ENCODE measurements at places on chromosomes 4 and X. TPM values are rescaled to one million over a fixed set of nuclear protein-coding genes. Genes with fewer than 3 reads are reported as not detected.
A peak's percentile ranks its signal among the peaks of the same experiment; 100 is the strongest.

DNA sequence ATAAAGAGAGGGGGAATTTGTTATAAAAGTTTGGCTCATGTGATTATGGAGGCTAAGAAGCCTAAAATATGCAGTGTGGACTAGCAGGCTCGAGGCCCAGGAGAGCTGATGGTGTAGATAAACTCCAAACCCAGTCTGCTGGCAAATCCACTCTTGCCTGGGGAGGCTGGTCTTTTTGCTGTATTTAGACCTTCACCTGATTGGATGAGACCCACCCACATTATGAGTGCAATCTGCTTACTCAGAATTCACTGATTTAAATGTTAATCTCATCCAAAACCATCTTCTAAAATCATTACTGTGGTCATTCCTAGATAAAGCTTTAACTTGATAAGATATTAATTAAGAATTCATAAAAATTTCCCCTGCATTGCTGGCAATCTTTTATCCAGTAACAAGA, 473.2 kb downstream of the TMA16 start:
- no peak overlapping the region for H3K4me3 ChIP-seq
- no peak for DNase-seq
- H3K27ac ChIP-seq = no peak overlapping the region
- peaks cover 2% of the 10 kb centered on the region for H3K4me1 ChIP-seq
- no peaks in the 10 kb centered on the region for H3K36me3 ChIP-seq

GRCh38 chr4:86451560-86452330, 91.9 kb upstream of the MAPK10 start:
- H3K27me3 ChIP-seq = no peaks in the 10 kb centered on the region
- peak overlapping the region; percentile 68 for H3K27ac ChIP-seq
- H3K4me3 ChIP-seq = peak overlapping the region; percentile 3

GRCh38 chr4:171281359-171281758, 531.8 kb upstream of the GALNTL6 start:
- no peak overlapping the region for H3K27ac ChIP-seq
- no peaks in the 10 kb centered on the region for H3K36me3 ChIP-seq
- H3K27me3 ChIP-seq = no peaks in the 10 kb centered on the region
- H3K4me3 ChIP-seq = no peak overlapping the region
- no peaks in the 10 kb centered on the region for H3K4me1 ChIP-seq

DNA sequence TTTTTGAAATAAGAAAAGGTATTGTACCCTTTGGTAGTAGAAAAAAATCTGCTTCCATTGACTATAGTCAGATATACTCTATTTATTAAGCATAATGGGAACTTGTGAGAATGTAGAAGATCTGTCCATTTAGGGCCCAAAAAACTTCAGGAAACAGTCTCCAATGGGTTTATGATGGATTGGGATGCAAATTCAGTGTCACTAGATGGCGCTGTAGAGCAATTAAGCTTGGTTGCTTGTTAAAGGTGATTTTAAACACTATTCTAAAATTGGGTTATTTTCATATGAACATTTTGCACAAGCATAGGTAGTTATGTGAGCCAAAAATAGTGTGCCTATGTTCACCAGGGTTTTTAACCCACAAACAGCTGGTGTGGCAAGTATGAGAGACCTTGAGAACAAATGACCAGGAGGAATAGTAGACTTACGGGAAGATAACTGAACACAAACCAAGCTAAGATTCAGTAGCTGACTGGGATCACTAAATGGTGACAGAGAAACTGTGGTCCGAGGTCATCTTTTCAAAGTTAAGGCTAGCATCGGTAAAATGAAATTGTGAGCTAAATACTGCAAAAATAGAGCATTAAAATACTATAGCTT, 80.3 kb upstream of the LSM6 start:
- H3K4me1 ChIP-seq = no peaks in the 10 kb centered on the region
- H3K4me3 ChIP-seq = no peak overlapping the region
- no peaks in the 10 kb centered on the region for H3K36me3 ChIP-seq
- peaks cover 3% of the 10 kb centered on the region for H3K27me3 ChIP-seq
- H3K27ac ChIP-seq = no peak overlapping the region
- DNase-seq = no peak

The CT55 gene
- total RNA-seq = 0.34 TPM

The AWAT1 gene
- not detected for total RNA-seq

The F8 gene
- 2.2 TPM for total RNA-seq

- H3K4me3 ChIP-seq = no peak overlapping the region
- H3K27ac ChIP-seq = no peak overlapping the region
- H3K27me3 ChIP-seq = no peaks in the 10 kb centered on the region
These were observed 288.3 kb downstream of the ZNF674 start for GRCh38 chrX:46256875-46257274.

The HDX gene
- total RNA-seq = 12.6 TPM

DNA sequence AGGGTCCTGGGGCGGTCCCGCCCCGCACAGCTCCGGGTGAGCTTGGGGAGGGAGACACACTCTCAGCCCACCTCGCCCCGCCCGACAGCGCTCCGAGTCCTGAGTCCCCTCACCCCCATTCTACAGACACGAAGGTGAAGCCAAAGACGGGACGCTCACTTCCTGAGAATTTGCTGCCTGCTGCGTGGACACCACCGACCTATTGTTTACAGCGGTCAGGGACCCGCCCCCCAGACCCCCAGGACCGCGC, 796 bp upstream of the ZNF141 start:
- peaks cover 21% of the 10 kb centered on the region for H3K36me3 ChIP-seq
- peak overlapping the region; percentile 100 for H3K27ac ChIP-seq
- H3K4me1 ChIP-seq = peaks cover 24% of the 10 kb centered on the region
- no peaks in the 10 kb centered on the region for H3K27me3 ChIP-seq
- peak; percentile 51 for DNase-seq
- H3K4me3 ChIP-seq = peak overlapping the region; percentile 100

The MAGEE1 gene
- 7.9 TPM for total RNA-seq

DNA sequence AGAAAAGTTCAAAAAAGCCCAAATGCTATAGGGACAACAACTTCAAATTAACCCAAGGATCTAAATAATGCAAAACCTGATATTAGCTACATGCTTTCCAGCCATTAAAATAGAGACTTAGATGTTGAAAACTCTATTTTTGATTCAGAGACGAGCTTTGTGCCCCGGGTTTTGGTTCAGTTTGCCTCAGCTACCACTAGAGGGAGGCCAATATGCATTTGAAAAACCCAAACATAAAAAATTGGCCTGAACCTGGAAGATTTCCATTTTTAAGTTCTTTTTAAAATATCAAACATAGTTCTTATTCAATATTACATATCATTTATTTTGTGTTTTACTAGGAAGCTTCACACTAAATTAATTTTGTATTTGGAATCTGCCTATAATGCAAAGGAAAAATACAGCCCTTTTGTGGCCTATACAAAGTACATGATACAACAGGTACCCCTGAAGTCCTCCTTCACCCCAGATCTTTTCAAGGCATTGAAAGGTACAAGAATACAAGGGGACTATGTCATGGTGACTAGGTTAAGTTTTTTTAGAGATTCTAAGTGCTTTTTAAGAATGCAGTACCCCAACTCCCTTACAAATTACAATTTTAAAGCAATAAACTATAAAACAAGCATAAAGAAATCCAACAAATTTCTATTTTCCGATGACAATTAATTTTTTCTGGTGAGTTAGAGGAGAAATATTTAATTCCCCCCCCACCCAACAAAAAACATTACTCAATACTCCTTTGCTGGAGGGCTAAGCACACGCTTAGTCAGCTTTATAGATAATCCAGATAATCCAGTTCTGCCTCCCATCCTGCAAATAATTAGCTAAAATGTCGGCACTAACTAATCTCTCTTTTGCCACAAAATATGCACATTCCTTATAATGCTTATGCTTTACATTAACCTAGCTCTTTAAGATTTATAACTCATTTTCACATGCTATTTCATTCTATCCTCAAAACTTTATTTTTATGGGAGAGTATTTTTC, 97.7 kb upstream of the PTPN13 start:
- H3K4me3 ChIP-seq = no peak overlapping the region
- H3K36me3 ChIP-seq = no peaks in the 10 kb centered on the region
- no peak for DNase-seq
- H3K4me1 ChIP-seq = peaks cover 9% of the 10 kb centered on the region
